NCI-H82 (cell line): ENCODE measurements at places on chromosomes 2 and 18.

- no peak for DNase-seq
These were observed 186.4 kb downstream of the CNTNAP5 start for GRCh38 chr2:124211461-124211860.

DNA sequence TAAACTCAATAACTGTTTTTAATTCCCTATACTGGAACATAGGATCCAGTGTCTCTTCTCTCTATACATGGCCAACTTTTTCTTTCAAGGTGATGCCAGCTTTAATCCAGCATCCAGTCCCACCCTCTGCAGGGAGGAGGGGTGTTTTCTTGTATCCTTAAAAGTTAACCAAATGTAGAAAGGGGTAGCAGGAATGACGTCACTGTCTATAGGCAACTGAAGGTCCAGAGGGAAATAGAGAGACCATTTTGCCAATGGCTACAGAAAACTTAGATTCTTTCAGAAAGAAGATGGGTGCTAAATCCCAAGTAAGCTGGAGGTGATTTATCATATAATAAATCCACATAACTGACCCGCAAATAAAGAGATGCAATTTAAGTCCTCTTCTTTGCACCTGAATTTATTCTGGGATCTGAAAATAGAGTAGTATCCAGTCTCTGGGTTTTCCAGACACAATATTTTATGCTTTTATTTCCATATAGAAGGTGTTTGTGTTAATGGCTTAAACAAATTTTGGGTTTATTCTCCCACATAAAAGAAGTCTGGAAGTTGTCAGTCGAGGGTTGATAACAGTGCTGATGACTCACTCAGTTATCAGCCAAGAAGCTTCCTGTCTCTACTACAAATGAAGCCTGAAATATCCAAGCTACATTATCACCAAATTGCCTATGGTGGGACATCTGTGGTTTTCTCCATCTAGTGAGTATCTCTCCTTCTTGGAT is 5.7 kb upstream of the DNER start:
- no peak for DNase-seq

- peak; percentile 69 for DNase-seq
These were observed 55.3 kb upstream of the SULT1C3 start for GRCh38 chr2:108184419-108184818.

DNA sequence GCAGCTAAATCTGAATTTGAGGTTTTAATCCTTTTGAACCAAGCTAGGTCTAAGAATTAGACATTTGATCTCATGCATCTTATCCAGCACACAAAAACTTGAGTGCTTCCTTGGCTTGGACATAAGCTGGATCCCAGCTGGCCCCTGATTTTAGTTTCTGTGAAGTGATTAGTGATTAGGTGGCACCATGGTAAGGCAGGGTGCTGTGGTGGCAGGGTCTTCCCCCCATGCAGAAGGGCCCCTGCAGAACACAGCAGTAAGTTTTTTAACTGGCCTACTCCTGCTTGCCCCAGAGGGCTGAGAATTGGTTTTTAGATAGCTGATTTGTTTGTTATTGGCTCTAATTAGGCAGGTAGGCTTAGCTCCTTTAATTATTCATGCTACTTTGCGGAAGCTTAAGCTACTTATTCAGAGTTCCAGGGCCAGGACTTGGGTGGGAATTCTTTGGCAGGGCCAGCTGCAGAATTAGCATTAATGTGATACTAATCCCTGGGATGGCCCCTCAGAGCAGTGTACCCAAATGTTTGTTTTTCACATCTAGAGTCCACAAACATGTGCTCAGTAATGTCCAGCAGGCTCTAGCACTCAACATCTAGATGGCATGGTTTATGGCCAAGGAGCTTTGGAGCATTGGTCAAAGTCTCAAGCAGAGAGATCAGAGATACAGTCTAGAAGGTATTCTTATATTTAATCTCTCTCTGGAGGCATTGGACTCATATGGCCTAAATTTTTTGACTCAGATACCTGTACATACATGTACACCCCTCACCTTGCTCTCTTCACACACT is 99.6 kb downstream of the FMNL2 start:
- peak; percentile 100 for DNase-seq

DNA sequence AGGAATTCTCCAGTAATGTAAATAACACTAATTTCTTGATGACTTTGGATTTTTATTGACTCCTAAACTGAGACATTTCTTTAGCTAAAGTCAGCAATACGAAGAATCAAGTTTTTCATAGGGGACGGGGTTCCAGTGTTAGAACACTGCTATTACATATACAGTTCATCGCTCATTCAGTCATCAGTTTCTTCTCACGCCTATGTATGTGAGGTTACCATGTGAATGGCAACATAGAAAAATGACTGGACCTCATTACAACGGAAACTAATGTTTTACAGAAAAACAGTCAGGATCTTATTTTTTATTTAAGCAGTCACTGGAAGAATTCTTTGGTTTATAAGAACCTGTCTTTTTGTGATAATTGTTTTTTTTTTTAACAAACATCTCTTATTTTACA is 56.4 kb downstream of the THADA start:
- DNase-seq, result no peak

GRCh38 chr2:54557211-54557600 is 101.1 kb downstream of the SPTBN1 start:
- DNase-seq, result peak; percentile 20

DNA sequence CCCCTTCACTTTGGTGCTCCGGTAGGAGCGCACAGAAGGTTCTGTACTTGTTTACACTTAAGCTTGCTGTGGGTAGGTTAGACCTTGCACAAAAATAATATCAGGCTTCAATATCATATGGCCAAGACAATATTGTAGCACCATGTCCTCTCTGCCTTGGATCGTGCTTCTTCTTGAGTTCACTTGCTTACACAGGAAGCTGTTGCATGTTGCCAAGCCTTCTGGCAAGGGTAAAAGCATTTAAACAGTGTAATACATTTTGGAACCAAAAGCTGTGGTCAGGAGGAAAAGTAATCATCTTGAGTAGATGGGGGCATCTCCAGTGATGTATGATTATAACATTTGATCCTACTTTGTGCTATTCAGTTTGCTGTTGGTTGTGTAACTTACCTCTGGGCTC is 197.5 kb downstream of the LTBP1 start:
- no peak for DNase-seq
